IMR-90 (cell line): ENCODE measurements at places on chromosomes 7 and 10. TPM values are rescaled to one million over a fixed set of nuclear protein-coding genes. Genes with fewer than 3 reads are reported as not detected.

Gene ASB10
- not detected in 2 replicates for total RNA-seq

Gene AVPI1
- 26.7 and 30.8 TPM in 2 replicates for total RNA-seq

Gene SFRP5
- not detected in 2 replicates for total RNA-seq

GRCh38 chr7:149003560-149004305 is 24.6 kb downstream of the PDIA4 start:
- no peak overlapping the region for H3K27ac ChIP-seq
- H3K36me3 ChIP-seq, result peaks cover 39% of the 10 kb centered on the region
- no peaks in the 10 kb centered on the region for H3K4me1 ChIP-seq
- H3K4me3 ChIP-seq, result no peak overlapping the region
- no peak for DNase-seq

DNA sequence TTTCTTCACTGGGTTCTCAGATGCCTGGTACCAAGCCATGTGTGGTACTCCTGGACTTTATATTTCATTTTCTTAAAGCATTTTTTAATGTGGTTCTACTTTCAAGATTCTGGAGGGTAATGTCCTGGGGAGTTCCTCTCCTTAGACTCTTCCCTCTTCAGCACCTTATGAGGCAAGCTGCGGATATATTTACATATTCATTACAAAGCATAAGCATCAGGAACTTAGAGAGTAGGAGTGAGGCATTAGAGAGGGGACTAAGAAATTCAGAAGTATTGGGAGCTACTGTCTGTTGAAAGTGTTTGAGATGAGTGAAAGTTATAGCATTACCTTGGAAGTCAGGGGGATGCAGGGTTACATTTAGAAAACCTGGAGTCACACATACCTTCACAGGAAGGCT is 20.8 kb downstream of the AUTS2 start:
- no peak for DNase-seq
- no peaks in the 10 kb centered on the region for H3K27me3 ChIP-seq
- no peak overlapping the region for H3K4me3 ChIP-seq
- H3K27ac ChIP-seq, result no peak overlapping the region
- no peaks in the 10 kb centered on the region for H3K4me1 ChIP-seq

DNA sequence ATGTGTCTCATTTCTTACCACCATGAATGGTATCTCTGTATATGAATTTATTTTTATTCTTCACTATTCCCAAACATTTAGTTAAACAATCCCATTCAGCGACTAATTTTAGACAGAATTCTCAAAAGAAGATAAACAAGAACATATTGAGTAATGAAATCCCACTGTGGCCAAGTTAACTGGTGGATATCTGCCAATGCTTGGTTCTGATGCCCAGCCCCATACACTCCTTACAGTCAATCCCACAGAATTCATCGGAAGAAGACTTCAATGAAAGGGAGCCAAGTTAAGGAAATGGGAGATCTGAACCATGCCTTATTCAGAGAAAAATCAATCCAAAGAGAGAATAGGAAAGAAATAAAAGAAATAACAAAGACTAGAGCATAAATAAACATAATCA is 518.0 kb downstream of the XPNPEP1 start:
- no peaks in the 10 kb centered on the region; the same call in none of the 2 replicates for H3K27me3 ChIP-seq
- H3K4me3 ChIP-seq, result no peak overlapping the region
- H3K27ac ChIP-seq, result no peak overlapping the region

DNA sequence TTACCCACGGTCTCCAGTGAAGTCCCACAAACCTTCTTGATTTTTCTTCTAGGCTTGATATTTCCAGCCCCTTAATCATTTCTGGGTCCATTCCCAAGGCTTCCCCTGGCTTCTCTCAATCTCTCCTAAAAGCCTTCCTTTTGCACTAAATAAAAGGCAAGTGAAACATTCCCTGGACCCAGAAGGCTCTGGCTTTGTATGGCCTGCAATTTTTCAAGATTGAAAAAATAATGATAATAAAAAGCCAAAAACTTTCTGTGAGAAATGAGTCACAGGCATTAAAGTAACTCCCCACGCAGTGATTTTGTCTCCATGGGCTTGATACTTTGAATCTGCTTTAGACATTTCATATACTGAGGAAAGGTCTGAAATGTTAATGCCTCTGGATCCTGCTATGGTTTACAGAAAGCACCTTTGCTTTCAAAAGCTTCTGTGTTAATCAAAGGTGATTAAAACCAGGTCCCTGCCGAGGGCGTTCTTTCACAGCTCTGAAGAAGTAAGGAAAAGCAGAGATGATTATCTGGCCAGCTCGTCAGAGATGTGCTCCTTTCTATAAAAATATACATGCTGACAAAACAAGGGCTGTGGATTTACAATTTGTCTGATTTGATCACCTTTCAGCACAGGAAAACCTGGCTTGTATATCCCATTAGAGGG is 118.9 kb upstream of the TMEM72 start:
- H3K27me3 ChIP-seq, result no peaks in the 10 kb centered on the region
- no peaks in the 10 kb centered on the region for H3K36me3 ChIP-seq

GRCh38 chr7:50584793-50585408 is 19.7 kb upstream of the DDC start:
- no peak overlapping the region for H3K4me3 ChIP-seq
- no peak for DNase-seq
- no peaks in the 10 kb centered on the region for H3K27me3 ChIP-seq
- H3K36me3 ChIP-seq, result no peaks in the 10 kb centered on the region
- H3K4me1 ChIP-seq, result no peaks in the 10 kb centered on the region
- H3K27ac ChIP-seq, result no peak overlapping the region

DNA sequence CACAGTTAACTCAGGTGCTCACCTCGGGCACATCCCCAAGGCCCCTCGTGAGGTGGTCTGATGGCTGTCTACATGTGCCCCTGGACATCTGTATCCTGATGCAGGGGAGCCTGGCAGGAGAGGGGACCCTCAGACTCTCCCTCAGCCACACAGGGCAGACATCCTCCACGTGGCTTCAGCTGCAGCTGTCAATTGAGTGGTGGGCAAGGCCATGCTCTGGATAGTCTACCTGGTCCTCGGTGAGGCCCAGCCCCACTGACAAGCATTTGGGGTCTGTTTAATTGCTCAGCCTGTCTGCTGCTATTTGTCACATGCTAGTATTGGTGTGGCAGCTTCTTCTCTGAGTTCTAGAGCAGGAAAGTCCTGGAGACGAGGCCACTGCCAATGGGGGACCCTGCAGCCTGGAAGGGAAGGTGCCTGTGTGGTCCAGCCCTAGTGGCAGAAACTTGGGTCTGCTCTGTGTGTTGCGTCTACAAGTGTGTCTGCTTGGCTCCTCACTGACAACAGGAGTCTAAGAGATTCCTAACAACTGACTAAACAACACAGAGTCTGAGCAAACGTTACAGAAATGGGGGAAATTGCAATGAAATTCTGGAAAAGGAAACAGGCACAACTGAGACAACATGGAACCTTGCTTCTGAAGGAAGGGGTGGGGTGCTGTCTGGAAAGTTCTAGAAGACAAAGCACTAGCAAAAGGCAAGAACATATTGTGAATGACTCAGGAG is 59.3 kb upstream of the IGFBP3 start:
- H3K27me3 ChIP-seq, result no peaks in the 10 kb centered on the region
- H3K4me3 ChIP-seq, result no peak overlapping the region
- peak; percentile 74 for DNase-seq
- peak overlapping the region; percentile 51 for H3K27ac ChIP-seq
- H3K36me3 ChIP-seq, result no peaks in the 10 kb centered on the region
- peaks cover 30% of the 10 kb centered on the region for H3K4me1 ChIP-seq

DNA sequence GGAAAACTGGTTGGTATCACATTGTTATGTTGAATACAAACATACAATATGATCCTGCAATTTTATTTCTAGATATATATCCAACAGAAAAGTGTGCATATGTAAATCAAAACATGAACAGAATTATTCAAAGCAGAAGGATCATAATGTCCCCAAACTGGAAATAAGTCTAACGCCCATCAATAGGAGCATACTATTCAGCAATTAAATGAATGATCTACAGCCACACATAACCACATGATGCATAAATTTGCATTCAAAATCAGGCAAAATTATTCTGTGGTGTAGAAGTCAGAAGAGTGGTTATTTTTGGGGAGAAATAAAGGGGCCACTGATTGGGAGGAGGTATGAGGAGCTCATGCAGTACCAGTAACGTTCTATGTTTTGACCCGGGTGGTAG is 28.6 kb downstream of the NPY start:
- H3K27me3 ChIP-seq, result no peaks in the 10 kb centered on the region
- no peak overlapping the region for H3K27ac ChIP-seq
- H3K36me3 ChIP-seq, result no peaks in the 10 kb centered on the region
- H3K4me1 ChIP-seq, result no peaks in the 10 kb centered on the region
- DNase-seq, result no peak

DNA sequence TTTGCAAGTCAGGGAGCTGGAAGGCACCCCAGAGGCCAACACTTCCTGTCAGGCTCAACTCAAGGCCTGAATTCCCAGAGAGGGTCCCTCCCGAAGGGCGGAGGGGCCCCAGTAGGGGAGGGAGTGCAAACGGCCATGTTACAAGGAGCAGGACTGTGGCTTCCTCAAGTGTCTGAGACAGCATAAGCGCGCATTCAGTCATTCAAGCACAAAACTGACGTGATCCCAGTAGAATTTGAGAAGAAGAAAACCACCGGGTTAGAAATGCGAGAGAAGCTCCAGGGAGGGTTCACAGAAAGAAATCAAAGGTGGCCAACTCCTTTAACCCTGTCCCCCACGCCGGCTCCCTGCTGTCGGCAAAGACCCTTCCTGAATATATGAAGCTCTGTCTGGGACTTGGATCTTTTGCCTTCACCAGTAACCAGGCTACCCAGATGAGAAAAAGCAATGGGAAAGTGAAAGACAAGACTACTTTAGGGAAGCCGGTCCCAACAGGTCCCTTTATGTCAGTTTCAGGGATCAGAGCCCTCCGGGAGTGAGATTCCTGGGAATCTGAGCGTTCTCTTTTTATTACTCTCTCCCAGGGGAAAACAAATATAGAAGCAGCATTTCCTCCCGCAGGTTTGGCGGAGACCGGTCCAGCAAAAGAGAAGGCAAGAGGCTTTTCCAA is 1.3 kb downstream of the AFAP1L2 start:
- no peak overlapping the region for H3K27ac ChIP-seq
- H3K27me3 ChIP-seq, result peaks cover 50% of the 10 kb centered on the region
- no peaks in the 10 kb centered on the region for H3K4me1 ChIP-seq
- no peaks in the 10 kb centered on the region for H3K36me3 ChIP-seq
- no peak for DNase-seq

DNA sequence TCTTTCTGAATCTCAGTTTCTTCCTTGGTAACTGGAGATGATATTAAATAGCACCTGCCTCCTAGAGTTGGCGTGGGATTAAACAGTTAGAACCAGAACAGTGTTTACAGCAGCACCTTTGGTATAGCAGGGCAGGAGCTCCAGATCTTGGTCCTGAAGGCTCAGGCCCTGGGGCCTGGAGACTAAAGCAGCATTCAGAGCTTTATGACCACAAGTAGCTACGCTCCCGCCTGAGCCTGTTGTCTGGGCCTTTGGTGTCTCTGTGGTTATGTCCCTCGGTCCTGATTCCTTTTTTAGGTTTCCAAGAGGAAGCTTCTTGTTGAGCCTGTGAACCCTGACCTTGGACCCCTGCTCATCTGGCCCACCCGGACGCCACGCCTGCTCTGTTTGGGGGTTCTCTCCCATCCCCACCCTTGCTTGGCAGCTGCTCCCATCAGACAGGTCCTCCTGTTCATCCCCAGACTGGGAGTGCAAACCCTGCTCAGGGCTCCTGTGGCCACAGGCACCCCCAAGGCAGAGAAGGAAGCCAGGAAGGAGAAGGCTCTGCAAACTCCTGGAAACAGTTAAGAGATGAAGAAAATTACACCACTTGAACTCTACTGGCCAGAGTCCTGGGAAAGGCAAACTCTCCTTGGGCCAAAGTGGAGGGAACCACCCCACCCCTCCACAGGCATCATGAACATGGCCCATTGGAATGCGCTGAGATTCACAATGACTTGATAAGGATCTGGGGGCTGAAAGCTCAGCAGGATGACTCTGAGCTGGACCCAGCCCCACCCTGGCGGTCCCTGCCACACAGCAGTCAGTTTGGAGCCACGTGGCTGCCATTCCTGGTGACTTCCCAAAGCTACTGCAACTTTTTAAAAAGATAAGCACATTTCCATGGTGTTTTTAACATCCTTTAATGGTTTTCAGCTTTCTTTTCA is 50.1 kb upstream of the TMEM72 start:
- DNase-seq, result peak; percentile 86
- peaks cover 4% of the 10 kb centered on the region; the same call in 1 of the 2 replicates for H3K4me1 ChIP-seq
- H3K27ac ChIP-seq, result no peak overlapping the region
- no peak overlapping the region for H3K4me3 ChIP-seq
- no peaks in the 10 kb centered on the region for H3K27me3 ChIP-seq

GRCh38 chr7:105512415-105512814 is 9.7 kb downstream of the PUS7 start:
- peaks cover 4% of the 10 kb centered on the region for H3K36me3 ChIP-seq
- no peaks in the 10 kb centered on the region for H3K27me3 ChIP-seq
- 0 out of 2 replicates have a peak, but pooled peaks cover 2% of the 10 kb centered on the region for H3K4me1 ChIP-seq
- no peak overlapping the region for H3K27ac ChIP-seq
- H3K4me3 ChIP-seq, result no peak overlapping the region
- no peak for DNase-seq

DNA sequence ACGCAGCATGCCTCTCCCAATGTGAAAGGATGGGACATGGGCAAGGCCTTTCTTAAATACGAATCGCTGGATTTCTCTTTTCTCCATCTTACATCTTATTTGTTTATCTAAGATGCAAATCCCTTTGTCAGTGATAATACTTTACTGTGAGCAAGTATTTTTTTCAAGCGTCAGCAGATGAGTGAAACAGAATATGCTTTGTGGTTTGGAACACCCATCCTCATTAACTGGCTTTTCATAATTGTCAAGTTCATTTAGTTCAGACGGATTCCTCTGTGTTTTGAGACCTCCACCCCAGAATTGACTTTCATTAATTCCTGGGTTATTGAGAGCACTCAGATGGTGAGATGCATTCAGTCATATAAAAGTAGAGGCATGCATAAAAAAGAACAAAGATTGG is 149.8 kb downstream of the NSUN6 start:
- no peak overlapping the region; the same call in 1 of the 2 replicates for H3K4me3 ChIP-seq
- H3K27me3 ChIP-seq, result no peaks in the 10 kb centered on the region
- no peak overlapping the region for H3K27ac ChIP-seq

- peak; percentile 38 for DNase-seq
- H3K27me3 ChIP-seq, result 0 out of 2 replicates have a peak, but pooled peaks cover 2% of the 10 kb centered on the region
- no peak overlapping the region for H3K4me3 ChIP-seq
- H3K4me1 ChIP-seq, result peaks cover 2% of the 10 kb centered on the region; the same call in 1 of the 2 replicates
- H3K36me3 ChIP-seq, result no peaks in the 10 kb centered on the region
These were observed 122.8 kb downstream of the BAMBI start for GRCh38 chr10:28800144-28800543.

DNA sequence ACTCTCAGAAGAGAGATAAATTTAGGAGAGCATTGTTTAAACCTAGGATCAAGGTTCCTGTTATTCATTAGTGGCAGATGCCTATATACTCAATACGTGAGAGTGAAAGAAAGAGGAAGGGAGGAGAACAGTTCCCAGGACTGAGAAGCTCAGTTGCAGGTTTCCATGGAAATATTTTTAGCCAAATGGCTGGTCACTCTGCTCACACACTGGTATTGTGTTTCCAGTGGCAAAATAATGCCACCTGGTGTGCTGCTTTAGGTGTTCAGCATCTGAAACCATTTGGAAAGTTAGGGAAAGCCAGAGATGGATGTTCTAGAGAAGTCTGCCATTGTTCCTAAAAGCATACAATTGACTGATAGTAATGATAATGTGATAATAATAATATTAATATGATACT is 827.7 kb downstream of the SORCS3 start:
- H3K4me3 ChIP-seq, result no peak overlapping the region
- H3K27ac ChIP-seq, result no peak overlapping the region
- no peaks in the 10 kb centered on the region for H3K4me1 ChIP-seq
- no peak for DNase-seq
- no peaks in the 10 kb centered on the region for H3K27me3 ChIP-seq
- no peaks in the 10 kb centered on the region for H3K36me3 ChIP-seq
